Activated CD8-positive, alpha-beta memory T cell treated with anti-CD3 and anti-CD28 coated beads, Interleukin-2, amount 10 ng/mL, durations not matched to agents 7 days and 5 days (primary cell): ENCODE measurements at places on chromosomes 4 and X. TPM values are rescaled to one million over a fixed set of nuclear protein-coding genes. Genes with fewer than 3 reads are reported as not detected.

DNA sequence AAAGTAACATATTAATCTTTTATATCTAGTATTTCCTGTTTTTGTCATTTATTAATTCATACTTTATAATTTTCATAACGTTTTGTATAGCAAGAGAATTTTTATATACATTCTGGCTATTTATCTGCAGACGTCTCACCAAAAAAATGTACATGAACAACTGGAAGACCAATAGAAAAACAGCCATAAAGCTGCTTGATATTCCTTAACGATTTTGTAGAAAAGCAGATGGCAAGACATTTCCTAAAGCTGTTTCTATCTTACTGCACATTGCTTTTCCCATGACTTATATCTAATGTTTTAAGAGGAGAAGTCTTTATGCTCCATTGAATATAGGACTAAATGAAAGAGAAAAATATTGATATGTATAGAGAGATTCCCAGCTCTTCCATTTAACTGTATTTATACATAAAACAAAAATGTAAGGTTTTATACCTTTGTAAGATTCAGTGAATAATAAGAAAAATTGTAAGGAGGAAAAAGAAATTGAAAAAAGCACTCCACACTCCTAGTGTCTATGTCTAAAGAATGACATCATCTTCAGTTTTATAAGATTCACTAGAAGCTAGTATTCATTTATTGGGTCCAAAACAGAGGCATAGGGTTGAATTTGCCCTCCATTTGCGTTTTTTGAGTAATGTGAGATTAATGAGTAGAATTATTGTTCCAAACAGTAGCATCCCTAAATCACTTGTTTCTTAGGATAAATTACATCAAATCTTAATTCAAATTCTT, 248.5 kb downstream of the PPP3CA start:
- DNase-seq: no peak

GRCh38 chr4:156201050-156201449, 247.4 kb upstream of the CTSO start:
- DNase-seq: no peak

Gene POF1B
- total RNA-seq: not detected

Gene CT55
- not detected for total RNA-seq

Gene SUPT20HL1
- not detected for total RNA-seq
